ENCODE measurements at places on chromosomes 1 and 21. TPM values are rescaled to one million over a fixed set of nuclear protein-coding genes. Genes with fewer than 3 reads are reported as not detected.

SLC30A10 gene
- not detected for total RNA-seq

- no peak overlapping the region for H3K4me3 ChIP-seq
- no peak for DNase-seq
- H3K27ac ChIP-seq = no peak overlapping the region
- H3K4me1 ChIP-seq = no peaks in the 10 kb centered on the region
- no peaks in the 10 kb centered on the region for H3K36me3 ChIP-seq
These were observed 2.7 kb downstream of the SERPINC1 start for GRCh38 chr1:173914366-173914871.

DNA sequence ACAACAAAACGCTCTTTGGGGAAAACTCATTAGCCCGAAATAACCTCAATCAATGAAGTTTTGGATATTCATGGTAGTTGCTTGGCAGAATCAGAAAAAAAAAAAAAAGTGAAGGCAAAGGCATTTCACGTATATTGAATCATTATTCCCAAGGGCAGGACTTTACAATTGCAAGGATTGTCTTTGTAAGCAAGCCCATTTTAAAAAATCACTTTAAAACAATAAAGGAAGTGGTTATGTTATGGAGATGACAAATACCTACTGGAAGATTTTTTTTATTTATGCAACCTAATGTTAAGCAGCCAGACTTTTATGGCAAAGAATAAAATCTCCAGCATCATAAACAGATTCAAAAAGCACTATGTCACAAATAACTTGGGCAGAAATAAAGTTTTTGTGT, 9.3 kb downstream of the GJB4 start:
- H3K36me3 ChIP-seq = no peaks in the 10 kb centered on the region
- H3K4me1 ChIP-seq = no peaks in the 10 kb centered on the region
- no peak for DNase-seq
- H3K27me3 ChIP-seq = peaks cover 3% of the 10 kb centered on the region
- H3K27ac ChIP-seq = no peak overlapping the region

- H3K4me3 ChIP-seq = no peak overlapping the region
- H3K27me3 ChIP-seq = no peaks in the 10 kb centered on the region
- no peak overlapping the region for H3K27ac ChIP-seq
- no peaks in the 10 kb centered on the region for H3K4me1 ChIP-seq
These were observed 158.0 kb downstream of the CENPF start for GRCh38 chr1:214761030-214761429.

DNA sequence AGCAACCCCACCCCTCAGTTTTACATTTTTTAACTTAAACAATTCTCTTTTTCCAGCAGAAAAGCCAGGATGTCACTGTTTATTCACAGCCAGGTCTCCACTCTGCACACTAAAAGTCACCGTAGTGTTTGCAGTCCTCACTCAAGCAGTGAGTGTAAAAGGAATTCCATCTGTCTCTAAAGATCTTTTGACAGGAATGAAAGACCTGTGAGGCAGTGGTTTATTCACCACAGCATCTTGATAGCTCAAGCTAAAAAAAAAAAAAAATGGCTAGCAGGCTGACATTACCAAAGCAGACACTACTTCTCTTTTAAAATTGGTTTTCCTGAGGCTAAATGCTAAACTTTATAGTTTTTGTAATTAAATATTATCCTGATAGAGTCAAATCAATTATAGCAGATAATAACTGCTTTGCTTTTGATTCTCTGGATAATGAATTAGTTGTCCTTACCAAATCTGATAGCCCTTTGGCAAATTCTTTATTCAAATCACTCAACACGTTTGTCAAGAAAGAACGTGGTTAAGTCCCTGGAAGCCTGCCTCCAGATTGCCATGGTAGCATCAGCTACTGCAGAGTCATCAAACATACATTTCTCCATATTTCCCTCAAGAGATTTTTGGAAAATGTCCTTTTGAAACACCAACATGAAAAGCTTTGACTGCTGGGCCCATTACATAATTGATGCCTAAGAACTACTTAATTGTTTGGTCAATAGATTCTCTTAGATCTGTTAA, 22.2 kb upstream of the SLC5A9 start:
- no peaks in the 10 kb centered on the region for H3K36me3 ChIP-seq
- peaks cover 37% of the 10 kb centered on the region for H3K27me3 ChIP-seq
- no peak overlapping the region for H3K4me3 ChIP-seq
- no peak for DNase-seq
- H3K4me1 ChIP-seq = peaks cover 14% of the 10 kb centered on the region

GRCh38 chr1:10210841-10211804, 753 bp downstream of the KIF1B start:
- peaks cover 41% of the 10 kb centered on the region for H3K4me1 ChIP-seq
- peak overlapping the region; percentile 98 for H3K27ac ChIP-seq
- no peaks in the 10 kb centered on the region for H3K27me3 ChIP-seq
- H3K4me3 ChIP-seq = peak overlapping the region; percentile 94
- no peak for DNase-seq

LORICRIN gene
- total RNA-seq = not detected

GRCh38 chr21:40719615-40720014, 127.3 kb downstream of the DSCAM start:
- H3K4me1 ChIP-seq = no peaks in the 10 kb centered on the region
- peaks cover 3% of the 10 kb centered on the region for H3K27me3 ChIP-seq
- H3K27ac ChIP-seq = no peak overlapping the region
- H3K36me3 ChIP-seq = no peaks in the 10 kb centered on the region
- no peak overlapping the region for H3K4me3 ChIP-seq

GRCh38 chr1:207844371-207844770, 66.6 kb downstream of the CD34 start:
- DNase-seq = no peak
- no peaks in the 10 kb centered on the region for H3K27me3 ChIP-seq
- no peaks in the 10 kb centered on the region for H3K36me3 ChIP-seq
